GM12878 (cell line): ENCODE measurements at places on chromosomes 11 and 22. TPM values are rescaled to one million over a fixed set of nuclear protein-coding genes. Genes with fewer than 3 reads are reported as not detected.
A peak's percentile ranks its signal among the peaks of the same experiment; 100 is the strongest.

GRCh38 chr11:123062892-123063825, 1.2 kb upstream of the HSPA8 start:
- peak overlapping the region; percentile 73 for H3K4me3 ChIP-seq
- peak overlapping the region; percentile 100 for H3K27ac ChIP-seq
- no peak for DNase-seq

DNA sequence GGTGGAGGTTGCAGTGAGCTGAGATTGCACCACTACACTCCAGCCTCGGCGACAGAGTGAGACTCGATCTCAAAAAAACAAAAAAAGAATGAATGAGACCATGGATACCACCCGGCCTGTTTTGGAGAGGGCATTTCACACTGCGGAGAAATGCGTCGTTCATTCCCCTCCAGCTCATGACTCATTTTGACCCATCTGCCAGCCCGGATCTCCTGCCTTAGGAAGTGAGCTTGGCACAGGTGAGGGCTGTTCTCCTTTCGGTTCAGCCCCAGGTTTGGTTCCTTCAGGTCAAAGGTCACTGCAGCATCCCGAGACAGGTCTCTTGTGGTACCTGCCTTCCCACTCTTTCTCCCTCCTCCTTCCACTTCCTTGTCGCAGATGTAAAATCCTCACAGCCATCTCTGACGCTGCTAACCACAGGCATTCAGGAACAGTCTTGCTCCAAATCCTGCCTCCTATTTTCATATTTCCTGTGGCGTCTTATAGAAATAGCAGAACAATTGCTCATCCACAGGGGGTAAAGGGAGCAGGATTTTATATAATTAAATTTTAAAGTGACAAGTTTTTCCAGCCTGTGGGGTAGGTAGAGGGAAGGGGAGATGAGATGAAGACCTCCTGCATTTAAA, 517.9 kb downstream of the NTM start:
- no peak for DNase-seq
- no peak overlapping the region for H3K27ac ChIP-seq
- H3K4me1 ChIP-seq, result peaks cover 44% of the 10 kb centered on the region

- H3K27me3 ChIP-seq, result no peaks in the 10 kb centered on the region; the same call in 1 of the 2 replicates
- no peak for DNase-seq
- no peaks in the 10 kb centered on the region for H3K4me1 ChIP-seq
- H3K27ac ChIP-seq, result no peak overlapping the region
These were observed 8.4 kb downstream of the LINC01488 start for GRCh38 chr11:69489746-69490365.

DNA sequence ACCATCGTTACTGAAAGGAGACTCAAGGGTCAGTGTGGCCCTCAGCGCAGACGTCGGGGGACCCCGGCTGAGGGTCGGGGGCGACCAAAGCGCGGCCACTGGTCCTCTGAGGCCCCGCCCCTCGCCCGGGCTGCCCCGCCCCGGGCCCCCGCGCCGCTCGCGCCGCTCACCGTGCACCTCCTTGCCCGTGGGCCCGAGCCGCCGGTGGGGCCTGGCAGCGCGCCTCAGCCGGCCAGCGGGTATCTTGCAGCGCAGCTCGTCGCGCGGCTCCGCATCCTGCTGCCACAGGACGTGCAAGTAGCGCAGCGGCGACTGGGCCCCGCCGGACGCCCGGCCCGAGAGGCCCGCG, 419 bp downstream of the ANKRD54 start:
- H3K27me3 ChIP-seq, result no peaks in the 10 kb centered on the region
- peaks cover 8% of the 10 kb centered on the region; the same call in 1 of the 2 replicates for H3K4me1 ChIP-seq
- no peaks in the 10 kb centered on the region; the same call in 1 of the 2 replicates for H3K36me3 ChIP-seq
- H3K4me3 ChIP-seq, result peak overlapping the region; percentile 86
- no peak for DNase-seq
- H3K27ac ChIP-seq, result peak overlapping the region; percentile 51

DNA sequence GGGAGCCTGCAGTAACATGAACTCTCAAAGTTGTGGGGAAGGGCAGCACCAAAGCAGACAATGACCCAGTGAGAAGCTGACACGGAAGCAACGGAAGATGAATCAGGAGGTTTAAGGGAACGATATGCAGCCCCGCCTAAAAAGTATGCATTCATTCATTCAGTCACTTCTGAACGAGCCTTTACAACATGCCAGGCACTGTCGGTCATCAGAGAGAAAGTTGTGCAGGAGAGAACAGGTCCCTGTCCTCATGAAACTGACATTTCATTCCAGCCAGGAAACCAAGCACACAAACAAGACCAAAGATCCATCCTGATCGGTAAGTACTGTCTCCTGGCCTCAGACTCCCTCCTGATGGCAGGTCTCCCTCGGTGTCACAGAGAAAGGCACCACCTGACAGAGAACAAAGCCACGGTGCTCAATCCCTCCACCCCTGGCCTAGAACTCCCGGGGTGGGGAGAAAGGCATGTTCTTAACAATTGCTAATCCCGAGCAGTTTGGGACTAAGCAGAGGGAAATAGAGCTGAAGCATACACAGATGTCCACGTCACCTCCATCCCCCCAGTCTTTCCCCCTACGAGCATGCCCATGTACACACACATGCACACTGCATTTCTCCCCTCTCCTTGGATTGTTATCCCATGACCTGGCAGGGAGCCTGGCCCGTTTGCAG, 49.3 kb downstream of the LRFN4 start:
- H3K27me3 ChIP-seq, result peaks cover 1% of the 10 kb centered on the region; the same call in 1 of the 2 replicates
- H3K4me3 ChIP-seq, result no peak overlapping the region

DNA sequence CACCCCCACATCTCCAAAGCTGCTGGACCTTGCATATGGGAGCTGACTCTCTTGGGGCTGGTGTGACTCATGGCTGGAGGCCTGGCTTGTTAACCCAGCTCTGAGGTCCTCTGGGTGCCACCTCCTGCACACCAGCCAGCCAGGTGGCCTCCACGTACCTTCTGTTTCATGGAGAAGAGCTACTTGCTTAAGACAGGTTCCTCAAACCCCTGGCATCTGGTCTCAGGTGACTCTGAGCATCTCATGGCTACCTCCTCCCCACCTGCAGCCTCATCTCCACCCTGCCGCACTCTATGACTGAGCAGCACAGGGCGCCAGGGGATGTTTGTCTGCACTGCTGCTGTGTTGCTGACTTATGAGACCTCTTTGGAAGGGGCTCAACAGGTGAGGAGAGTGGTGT, 55.7 kb downstream of the BCR start:
- peaks cover 21% of the 10 kb centered on the region for H3K4me1 ChIP-seq
- H3K27me3 ChIP-seq, result no peaks in the 10 kb centered on the region
- H3K36me3 ChIP-seq, result no peaks in the 10 kb centered on the region
- DNase-seq, result no peak
- H3K27ac ChIP-seq, result no peak overlapping the region
- H3K4me3 ChIP-seq, result no peak overlapping the region

DNA sequence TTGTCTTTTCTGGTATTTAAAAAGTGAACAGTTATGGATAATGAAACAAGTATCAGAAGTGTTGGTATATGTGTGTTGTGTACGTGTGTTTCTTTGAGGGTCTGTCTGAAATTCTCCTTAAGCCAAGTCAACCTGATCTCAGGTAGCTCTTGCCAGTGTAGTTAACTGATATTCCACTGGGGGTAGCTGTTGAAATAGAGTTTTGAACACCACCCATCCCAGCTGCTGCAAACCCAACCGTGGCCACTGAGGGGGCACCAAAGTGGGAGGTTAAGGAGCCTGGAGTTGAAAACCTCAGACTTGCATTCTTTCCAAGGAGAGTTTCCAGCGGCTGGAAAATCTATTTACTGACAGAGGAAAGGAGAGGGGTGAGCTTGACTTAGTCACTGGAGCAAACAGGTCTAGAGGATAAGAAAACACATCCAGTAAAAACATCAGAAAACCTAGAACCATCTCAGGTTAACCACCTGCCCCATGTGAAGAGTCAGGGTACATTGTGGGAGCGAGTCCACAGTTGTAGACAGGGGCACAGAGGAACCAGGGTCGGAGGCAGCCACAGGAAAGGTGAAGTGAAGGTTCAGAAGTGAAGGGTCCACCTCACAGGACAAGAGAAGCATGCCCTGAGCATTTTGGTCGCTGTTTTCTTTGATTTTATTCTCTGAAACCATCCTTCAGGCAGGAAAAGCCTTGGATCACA, 8.8 kb upstream of the CUL5 start:
- peak; percentile 11 for DNase-seq
- no peaks in the 10 kb centered on the region for H3K36me3 ChIP-seq
- H3K27me3 ChIP-seq, result no peaks in the 10 kb centered on the region
- H3K4me1 ChIP-seq, result no peaks in the 10 kb centered on the region

Gene SEC14L6
- not detected in 2 replicates for total RNA-seq

Gene MFNG
- 95.5 and 99.1 TPM in 2 replicates for total RNA-seq
